IMR-90 (cell line): ENCODE measurements at places on chromosomes 7 and 10.

- DNase-seq: no peak
Measured at GRCh38 chr7:100896732-100897608, 1.3 kb upstream of the ACHE start.

GRCh38 chr10:26937371-26937770 is 76.6 kb upstream of the ABI1 start:
- no peak for DNase-seq

DNA sequence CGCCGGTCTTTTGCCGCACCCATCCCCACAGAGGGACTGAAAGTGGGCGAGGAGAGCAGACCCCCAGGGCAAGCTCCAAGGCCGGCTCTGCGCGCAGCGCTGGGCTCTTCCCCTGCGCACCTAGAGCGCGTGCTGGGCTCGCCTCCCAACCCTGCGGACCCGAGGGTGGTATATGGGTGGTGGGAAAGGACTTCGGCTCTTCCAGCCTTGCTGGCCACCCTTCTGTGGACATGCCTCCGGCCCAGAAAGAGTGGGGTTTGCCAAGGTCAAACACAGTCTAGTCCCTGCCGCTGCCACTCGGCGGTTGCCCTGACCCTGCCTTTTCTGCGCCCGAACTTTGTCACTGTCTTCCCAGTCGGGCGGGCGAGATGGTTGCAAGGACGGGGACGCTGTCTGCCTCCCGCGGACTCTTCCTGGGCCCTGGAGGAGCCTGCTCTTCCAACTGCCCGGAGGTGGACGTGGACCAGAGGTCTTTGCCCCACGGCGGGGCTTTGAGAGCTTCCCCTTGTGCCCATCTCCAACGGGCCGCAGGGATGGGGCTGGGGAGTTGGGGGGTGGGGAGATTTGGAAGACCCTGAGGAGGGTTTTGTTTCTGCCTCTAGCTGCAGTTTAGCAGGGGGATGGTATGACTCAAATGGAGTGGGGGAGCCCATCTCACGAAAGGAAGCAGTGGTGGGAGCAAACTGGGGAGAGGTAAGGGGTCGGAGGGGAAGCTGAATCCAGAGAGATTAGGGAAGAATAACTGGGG is 1.5 kb downstream of the ADCY1 start:
- DNase-seq: no peak

GRCh38 chr10:6396652-6397051 is 183.4 kb downstream of the PRKCQ start:
- DNase-seq: peak; percentile 85

GRCh38 chr10:79182781-79183467 is 114.2 kb downstream of the ZMIZ1 start:
- DNase-seq: no peak

DNA sequence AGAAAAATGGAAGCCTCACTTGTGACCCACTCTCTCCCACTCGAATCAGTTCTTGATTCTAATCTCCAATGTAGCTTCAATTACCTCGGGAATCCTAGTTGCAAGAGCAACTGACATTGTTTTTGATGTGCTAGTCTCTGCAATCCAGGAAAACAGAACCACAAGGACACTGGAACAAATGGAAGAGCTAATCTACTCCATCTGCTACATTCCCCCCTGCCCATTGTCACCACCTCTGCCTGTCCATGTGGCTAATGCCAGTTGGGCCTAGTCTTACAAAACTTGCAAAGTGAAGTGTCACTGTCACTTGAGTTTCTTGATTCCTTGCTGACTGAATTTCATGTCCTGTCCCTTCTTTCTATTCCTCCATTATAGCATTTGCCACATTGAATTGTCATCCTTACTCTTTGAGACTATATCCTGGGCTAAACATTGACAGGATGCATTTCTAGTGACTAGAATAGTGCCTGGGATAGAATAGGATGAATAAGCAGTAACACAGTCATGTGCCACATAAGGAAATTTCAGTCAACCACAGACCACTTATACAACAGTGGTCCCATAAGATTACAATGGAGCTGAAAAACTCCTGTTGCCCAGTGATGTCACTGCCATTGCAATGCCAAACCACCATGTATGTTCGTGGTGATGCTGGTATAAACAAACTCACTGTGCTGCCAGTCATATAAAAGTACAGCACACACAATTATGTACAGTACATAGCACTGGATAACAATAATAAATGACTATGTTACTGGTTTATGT is 13.5 kb downstream of the GCC1 start:
- peak; percentile 40 for DNase-seq

DNA sequence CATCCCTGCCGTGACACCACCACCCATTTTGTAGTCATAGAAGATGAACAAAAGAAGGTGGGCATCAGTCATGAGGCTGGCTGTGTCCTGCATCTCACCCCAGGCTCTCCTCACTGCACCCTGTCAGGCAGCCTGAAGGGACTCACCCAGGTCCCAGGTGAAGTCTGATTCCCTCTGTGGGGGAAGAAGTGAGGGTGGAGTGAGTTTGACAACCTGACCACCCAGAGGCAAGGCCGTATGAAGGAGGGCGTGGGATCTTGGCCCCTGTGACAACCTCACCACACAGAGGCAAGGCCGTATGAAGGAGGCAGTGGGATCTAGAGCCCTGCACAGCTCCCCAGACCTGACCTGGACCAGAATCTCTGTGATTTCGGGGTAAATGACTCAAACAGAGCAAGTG is 152.5 kb downstream of the DIP2C start:
- DNase-seq: no peak
